Activated CD4-positive, alpha-beta T cell treated with anti-CD3 and anti-CD28 coated beads, Interleukin-2, amount 50 U/mL, for 4 hours (primary cell): ENCODE measurements at places on chromosomes 3 and 15.

- no peak for DNase-seq
These were observed 11.3 kb upstream of the RAF1 start for GRCh38 chr3:12675115-12675810.

DNA sequence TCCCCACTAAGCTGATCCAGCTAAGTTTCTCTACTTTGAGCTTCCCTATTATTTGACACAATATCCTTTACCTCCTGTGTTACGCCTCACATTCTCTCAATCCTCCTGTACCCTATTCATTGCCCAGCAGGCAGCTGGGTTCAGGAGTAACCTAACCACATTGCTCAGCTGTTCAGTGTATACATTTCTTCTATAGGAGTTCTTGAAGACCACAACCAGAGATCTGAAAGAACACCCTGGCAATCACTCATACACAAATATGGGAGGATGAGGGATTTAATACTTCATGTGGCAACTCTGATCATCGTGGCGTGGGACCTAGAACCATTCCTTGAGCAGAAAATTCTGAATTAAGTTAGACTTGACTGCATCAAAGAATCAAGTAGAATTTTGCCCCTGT lies 346.8 kb upstream of the ARPP21 start:
- DNase-seq: no peak

- peak; percentile 16 for DNase-seq
These were observed 564 bp upstream of the PIGZ start for GRCh38 chr3:196969134-196969659.

- DNase-seq: no peak
These were observed 5.2 kb downstream of the HYAL2 start for GRCh38 chr3:50317300-50317699.

DNA sequence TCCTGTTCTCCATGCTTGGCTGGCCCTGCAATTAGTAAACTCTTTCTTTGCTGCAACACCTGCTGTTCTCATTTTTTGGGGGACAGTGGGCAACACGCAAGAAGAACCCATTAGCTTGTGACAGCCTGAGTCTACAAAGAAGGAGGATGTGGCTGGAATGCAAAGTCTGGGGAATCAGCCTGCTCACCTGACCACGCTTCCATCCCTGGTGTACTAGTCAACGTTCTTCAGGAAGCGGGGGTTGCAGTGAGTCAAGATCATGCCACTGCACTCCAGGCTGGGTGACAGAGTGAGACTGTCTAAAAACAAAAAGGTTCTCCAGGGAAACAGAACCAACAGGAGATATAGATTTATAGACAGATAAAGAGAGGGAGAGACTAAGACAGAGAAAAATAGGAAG lies 27.7 kb upstream of the KBTBD12 start:
- no peak for DNase-seq

DNA sequence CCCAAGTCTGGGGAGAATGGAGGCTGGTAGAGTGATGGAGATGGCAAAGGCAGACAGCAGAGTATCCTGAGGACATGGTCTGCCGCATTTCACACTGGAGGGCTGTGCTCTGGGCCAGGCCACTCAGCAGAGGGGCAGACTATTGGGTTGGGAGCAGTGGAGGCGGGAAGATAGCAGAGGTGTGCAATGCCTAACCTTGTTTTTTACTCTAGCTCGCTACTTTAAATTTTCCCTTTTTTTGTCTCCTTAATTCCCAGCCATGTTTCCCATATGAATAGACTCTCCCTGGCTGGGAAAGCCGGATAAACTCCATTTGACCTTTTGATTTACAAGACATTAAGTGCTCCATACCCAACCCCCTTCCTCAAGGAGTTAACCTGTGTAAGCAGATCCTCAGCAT lies 33.5 kb upstream of the ST6GAL1 start:
- no peak for DNase-seq
